ENCODE measurements at places on chromosomes 3 and 15.

DNA sequence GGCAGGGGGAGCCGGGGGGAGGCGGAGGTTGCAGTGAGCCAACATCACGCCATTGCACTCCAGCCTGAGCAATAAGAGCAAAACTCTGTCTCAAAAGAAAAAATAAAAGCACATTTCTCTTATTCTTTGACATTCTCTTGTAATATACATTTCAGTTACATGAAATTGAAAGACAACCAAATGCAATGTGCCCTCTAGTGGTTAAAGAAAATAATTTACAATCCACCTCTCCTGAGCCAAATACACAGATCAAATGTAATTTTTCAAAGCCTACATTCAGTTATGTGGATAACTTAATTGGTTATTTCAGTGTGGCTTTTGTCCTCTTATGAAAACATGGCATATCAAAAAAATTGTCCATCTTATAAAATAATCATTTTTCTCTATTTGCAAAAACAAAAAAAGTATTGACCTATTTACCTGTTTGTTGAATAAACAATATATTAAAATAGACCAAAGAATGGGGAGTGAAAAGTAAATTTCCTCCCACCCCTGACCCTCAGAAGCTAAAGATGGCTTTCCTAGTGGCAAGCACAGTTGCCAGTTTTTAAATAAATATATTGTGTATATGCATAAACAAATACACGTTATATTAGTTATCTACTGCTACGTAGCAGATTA, 14.2 kb upstream of the U2SURP start:
- DNase-seq: no peak

DNA sequence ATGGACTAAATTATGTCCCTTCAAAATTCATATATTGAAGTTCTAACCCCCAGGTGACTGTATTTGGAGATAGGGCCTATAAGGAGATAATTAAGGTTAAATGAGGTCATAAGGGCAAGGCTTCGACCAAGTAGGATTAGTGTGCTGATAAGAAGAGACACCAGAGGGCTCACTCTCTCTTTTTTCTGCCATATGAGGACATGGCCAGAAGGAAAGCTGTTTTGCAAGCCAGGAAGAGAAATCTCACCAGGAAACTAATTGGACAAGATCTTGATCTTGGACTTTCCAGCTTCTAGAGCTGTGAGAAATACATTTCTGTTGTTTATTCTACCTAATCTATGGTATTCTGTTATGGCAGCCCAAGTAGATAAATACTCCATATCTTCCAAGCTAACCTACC, 503.6 kb upstream of the NAALADL2 start:
- DNase-seq: no peak

DNA sequence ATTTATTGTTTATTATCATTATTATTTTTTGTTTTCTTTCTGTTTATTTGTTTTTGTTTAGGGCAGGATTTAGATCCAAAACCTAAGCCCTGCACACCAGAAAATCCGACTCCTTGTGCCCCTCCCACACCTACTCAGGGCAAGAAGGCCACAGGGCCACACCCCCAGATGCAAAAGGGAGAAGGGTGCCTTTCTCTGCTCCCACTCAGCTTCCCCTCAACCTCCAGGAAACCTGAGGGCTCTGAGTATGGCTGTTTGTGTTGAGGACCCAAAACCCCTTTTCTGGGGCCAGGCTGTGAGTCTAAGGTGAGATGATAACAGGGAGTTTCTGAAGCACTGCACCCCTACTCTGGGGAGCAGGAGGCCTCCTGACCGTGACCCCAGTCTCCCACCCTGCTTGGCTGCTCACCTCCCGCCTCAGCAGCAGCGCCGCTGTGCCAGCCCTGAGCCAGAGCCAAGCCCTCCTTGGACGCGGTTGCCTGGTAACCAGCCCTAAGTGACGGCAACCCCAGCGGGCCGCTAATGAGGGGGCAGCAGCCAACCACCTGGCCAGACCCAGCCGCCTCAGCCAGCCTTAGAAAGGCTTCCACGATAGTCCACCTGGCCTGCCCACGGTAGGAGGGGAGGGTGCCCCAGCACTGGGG, 6.4 kb upstream of the C15orf39 start:
- DNase-seq: no peak

- DNase-seq: no peak
Measured at GRCh38 chr3:4078903-4079302, 224.3 kb upstream of the SETMAR start.

DNA sequence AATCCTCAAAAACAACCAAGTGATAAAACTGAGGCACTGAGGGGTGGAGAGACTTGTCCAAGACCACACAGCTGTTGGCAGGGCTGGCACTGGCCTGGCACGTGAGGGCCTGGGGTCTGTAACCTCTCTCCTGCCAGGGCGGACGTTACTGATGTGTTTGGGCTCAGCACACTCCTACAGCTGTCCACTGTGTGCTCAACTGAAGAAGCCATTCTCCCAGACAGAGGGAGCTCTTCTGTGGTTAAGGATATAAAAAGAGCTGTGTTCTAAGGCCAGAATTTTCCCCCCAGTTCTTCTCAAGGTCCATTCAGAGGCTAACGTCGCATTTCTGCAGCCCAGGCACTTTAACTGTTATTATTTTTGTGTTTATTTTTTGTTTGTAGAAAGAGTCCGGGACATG, 429.0 kb upstream of the ATP11B start:
- DNase-seq: no peak

All from activated CD4-positive, alpha-beta T cell treated with anti-CD3 and anti-CD28 coated beads, Interleukin-2, amount 50 U/mL, for 1 hour (primary cell).